Aorta (tissue), 5 donors: ENCODE measurements at places on chromosomes 3 and 15. TPM values are rescaled to one million over a fixed set of nuclear protein-coding genes. Genes with fewer than 3 reads are reported as not detected.

Gene CCR3
- total RNA-seq = not detected

DNA sequence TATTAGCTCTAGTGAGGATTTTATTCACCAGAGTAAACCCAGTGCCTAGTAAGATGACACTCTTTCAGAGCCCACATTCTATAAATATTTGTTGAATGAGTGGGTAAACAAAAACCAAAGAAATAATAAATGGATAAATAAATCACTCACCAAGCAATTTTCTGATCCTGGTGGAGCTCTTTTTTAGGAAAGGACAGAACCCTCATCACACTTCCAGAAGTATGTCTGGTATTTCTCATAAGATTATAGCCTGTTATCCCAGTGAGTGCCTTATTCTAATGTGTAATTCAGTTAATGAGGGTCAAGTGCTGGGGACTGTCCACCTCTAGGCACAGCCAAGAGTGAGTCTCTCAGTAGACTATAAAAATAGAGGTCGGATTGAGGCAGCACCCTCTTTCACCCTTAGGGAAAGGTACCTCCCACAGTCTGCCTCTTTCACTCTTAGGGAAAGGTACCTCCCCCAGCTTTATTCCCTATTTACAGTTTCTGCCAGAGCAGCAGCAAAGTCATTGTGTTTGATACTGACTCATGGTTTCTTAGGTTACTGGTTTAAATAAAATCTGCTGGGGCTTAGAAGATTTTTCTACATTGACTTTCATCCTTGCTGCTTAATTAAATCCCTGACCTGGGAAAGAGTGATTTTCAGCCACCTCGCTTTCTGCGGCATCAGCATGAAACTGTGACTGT, 145.0 kb downstream of the STAC start:
- H3K27me3 ChIP-seq = no peaks in the 10 kb centered on the region
- H3K4me3 ChIP-seq = no peak overlapping the region
- no peaks in the 10 kb centered on the region for H3K36me3 ChIP-seq

GRCh38 chr3:8446845-8447244, 54.8 kb upstream of the LMCD1 start:
- peaks cover 3% of the 10 kb centered on the region for H3K4me1 ChIP-seq
- H3K27ac ChIP-seq = no peak overlapping the region
- H3K4me3 ChIP-seq = no peak overlapping the region
- no peak for DNase-seq

DNA sequence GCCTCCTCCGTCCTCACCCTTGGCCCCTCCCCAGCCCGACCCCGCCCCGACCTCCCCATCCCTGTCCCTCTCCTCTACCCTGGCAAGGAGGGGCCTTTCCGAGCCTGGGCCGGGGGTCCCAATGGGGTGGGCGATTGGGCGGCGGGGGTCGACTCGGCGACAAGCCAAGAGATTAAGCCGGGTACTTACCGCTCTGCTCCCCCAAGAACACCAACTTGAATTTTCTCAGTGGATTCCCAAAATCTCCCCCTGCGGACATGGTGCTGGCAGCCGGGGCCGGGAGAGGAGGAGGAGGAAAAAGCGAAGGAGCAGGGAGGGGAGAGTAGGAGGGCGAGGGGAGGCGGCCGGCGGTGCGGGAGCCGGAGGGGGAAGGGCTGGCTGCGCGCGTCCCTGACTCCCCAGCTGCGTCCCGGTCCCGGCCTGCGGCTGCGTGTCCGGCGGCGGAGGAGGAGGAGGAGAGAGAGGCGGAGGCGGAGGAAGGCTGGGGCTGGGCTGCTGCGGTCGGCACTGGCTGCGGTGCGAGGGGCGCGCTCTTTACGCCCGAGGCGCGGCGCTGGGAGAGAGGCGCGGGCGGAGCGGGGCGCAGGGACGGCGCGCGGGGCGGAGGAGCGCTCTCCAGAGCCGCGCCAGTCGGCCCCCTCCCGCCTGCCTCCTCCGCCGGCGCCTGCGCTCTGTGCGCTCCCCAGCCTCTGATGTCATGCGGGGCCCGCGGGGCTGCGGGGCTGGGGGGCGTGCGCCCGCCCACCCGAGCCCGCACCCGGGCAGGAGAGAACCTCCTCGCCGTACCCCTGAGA, at the start of gene RAB6B:
Gene RAB6B, minus strand, starts transcription at position 675 of the 794 bp plus-strand sequence. Its CDS starts 416 bp downstream, at position 259.
- no peaks in the 10 kb centered on the region for H3K4me1 ChIP-seq
- H3K36me3 ChIP-seq = no peaks in the 10 kb centered on the region
- DNase-seq = peak; percentile 54
- no peaks in the 10 kb centered on the region for H3K27me3 ChIP-seq
- peak within 1 kb of the TSS; percentile 81 for H3K4me3 ChIP-seq
- no peak within 1 kb of the TSS for H3K27ac ChIP-seq

Gene ABTB1
- total RNA-seq = 49.8 TPM

Gene FGF12
- 0.91 TPM for total RNA-seq

GRCh38 chr3:152779653-152780052, 55.3 kb upstream of the P2RY1 start:
- H3K4me1 ChIP-seq = no peaks in the 10 kb centered on the region
- no peaks in the 10 kb centered on the region for H3K27me3 ChIP-seq
- H3K27ac ChIP-seq = no peak overlapping the region
- DNase-seq = no peak
- H3K4me3 ChIP-seq = no peak overlapping the region
- H3K36me3 ChIP-seq = no peaks in the 10 kb centered on the region
